Germinal center (tissue), 1 donor: ENCODE measurements at places on chromosomes 5 and 9.

DNA sequence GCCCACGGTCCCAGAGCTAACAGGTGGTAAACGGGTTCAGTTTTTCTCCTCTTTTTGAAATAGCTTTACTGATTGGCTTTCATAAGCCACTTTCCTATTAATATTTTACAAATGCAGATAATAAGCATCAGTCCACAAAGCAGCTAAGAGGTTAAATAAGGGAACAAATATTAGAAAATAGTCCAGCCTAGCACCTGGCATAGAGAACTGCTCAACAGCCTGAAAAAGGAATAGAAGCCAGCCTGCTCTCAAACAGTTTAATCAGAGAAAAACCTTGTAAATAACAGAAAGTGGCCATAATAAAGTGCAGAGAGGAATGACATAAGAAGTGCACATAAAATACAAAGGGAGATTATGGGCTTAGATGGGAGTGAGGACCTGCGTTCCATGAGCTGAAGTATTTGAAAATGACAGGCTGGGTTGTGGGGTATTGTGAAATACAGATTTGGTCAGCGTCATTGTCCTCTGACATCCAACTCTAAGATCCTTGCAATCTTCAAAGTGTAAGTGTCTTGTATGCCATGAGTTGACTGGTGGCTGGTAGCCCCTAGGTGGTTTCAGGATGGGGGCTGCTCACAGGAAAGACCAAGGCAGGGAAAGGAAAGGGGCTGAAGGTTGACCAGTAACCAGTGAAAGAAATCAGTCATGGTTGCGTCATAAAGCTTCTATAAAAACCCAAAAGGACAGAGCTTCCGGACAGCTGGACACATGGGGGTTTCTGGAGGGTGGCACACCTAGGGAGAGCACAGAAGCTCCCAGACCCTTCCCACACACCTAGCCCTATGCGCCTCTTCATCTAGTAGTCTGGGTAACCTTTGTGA, 32.4 kb downstream of the MYO10 start:
- no peak for DNase-seq

- no peak for DNase-seq
Observed at GRCh38 chr9:112038017-112038408, 137.1 kb downstream of the SUSD1 start.

DNA sequence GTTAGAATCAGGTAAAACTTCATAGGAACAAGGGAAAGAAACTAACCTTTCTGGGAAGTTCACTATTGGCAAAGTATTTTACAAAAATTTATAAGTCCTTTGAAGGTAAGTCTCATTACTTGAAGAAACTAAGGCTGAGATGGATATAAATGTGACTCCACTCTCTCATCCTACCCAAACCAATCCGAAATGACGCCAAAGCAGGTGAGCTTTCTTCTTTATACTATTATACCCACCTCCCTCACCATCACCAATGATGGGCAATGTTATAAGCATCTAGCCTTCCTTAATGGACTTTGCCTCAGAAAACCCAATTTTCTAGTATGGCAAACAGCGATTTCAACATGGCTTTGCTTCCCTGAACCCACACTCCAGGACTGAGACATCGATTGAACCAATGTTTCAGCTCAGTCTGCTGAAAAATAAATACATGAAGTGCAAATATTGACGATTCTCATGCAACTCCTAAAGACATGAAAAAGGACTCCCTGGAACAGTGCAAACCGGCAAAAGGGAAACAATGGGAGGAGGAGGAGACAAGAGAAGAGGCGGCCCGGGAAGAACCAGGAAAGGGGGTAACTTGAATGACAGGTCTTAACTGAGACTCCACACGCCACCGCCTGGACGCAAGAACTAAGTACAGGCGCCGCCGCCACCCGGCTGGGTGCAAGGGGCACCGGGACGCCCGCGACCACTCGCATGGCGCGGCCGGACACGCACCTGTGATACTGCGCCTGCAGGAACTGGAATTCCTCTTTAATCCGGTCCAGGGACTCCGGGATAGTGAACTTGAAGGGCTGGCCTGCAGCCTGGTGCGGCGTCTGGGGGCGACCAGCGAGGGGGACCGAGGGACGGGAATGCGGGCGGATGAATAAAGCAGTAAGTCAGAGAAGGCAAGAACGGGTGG, 2.5 kb downstream of the TLE1 start:
- peak; percentile 51 for DNase-seq

DNA sequence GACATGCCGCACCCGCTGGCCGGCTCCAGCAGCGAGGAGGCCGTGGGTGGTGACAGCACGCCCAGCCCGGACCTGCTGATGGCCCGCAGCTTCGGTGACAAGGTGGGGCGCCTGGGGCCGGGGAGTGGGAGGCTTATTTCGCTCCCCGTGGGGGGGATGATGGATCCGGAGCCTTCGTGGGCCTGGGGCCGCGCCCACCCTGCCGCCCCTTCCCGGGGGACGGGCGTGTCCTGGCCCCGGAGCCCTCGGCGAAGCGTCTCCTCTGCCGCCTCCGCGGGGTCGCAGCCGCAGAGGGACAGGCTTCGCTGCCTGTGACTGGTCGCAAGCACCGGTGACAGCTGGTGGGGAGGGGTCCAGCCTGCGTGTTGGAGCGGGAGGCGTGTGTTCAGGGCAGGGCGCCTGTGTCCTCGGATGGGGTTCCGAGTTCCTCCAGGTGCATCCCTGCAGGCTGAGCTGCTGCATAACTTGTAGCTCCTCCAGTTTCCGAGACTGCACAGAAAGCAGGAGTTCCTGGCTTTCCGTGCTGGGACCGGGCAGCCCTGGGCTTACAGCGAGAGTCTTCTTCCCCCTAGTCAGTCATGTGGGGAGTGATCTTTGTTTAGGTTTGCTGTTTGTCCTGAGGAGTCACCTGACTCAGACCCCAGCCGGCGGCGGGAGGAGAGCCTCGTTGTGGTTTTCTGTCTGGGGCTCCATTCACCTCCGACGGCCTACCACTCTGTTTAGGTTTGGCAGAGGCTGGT, 666 bp downstream of the SNX30 start:
- peak; percentile 79 for DNase-seq

- no peak for DNase-seq
Observed at GRCh38 chr5:38680094-38680825, 123.8 kb upstream of the LIFR start.

GRCh38 chr5:101664071-101664791, 631.9 kb downstream of the SLCO4C1 start:
- no peak for DNase-seq

GRCh38 chr5:163193886-163194285, 243.5 kb upstream of the CCNG1 start:
- no peak for DNase-seq

DNA sequence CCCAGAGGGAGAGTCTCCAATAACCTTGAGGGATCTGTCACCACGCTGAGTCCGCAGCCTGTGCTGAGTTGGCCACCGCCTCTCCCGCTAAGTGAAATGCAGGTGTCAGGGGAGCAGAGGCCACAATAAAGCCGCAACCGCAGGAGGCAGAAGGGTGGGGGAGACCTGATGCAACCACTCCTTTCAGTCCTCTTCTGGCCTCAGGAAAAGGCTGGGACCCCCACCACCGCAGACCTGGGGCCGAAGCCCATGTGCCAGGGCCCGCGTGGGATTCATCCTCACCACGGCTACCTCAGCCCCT, 576 bp downstream of the MAP1B start:
- DNase-seq = peak; percentile 9

DNA sequence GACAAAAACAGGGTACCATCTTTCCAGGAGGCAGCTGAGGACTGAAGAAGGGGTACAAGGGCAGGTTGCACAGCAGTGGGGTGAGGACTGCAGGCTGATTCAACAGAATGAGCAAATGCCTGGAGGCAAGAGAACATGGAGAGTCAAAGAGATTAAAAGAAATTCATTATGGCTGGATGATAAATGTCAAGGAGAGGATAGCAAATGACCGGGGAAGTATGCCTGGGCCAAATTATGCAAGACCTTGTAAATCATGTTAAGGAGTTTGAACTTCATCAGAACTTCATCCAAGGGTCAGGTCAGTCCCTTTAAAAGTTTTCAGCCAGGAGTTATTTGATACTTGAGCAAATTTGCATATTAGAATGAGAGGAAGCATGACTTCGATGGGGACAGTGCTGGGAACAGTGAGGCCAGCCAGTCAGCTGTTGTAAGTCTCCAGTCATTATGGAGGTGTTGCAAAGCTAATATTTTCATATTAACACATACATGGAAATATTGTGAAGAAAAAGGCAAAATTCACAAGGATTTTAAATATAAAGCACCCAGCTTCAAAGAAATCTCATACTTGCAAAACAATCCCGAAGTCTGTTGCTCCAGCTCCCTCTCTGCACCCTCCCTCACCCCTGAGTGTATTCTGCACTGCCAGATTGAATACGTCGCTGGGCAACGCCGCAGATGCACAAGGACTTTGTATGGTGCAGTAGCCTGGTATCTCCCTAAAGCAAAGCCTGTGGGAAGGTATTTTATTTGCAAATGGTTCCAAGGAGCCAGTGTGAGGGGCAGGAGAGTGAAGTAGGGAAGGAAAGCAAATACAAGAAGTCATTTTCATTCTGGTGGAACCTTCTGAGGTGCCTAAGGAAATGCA, 509.8 kb upstream of the TLE4 start:
- no peak for DNase-seq

GRCh38 chr5:2876183-2876582, 124.7 kb upstream of the IRX2 start:
- DNase-seq = no peak

- DNase-seq = no peak
Observed at GRCh38 chr5:143245929-143246561, 157.4 kb downstream of the NR3C1 start.

DNA sequence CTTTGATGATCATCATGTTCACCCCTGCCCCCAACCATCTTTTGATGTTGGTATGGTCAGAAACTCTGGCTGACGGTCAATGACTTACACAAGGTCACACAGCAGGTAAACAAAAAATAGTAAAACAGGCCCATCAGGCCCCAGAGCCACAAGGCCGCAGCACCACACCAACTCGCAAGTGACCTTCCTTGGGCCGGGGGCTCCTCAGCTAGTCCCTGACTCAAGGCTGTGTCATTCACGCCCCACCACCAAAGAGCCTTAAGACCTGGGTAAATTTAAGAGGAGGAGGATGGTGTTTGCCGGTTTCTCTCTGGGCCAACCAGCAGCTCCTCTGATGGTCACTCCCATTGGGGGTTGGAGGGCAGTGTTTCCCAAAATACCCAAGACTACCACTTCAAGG, 55.8 kb downstream of the PSMB7 start:
- no peak for DNase-seq

DNA sequence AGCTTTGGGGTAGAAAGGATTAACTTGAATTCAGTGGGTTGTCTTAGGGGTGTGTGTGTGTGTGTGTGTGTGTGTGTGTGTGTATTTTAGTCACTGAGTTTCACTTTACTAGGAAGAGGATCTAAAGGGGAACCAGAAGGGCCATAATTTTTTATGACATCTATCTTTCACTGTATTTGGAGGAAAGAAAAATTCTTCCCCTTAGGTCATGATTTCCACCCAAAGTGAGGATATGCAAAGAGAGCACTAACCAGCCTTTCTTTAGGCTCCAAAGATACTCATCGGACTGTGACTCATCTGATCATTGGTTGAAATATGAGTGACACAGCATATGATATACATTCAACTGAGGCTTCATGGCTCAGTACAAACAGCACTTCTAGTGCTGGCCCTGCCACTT, 75.2 kb upstream of the RASGRF2 start:
- DNase-seq = no peak

DNA sequence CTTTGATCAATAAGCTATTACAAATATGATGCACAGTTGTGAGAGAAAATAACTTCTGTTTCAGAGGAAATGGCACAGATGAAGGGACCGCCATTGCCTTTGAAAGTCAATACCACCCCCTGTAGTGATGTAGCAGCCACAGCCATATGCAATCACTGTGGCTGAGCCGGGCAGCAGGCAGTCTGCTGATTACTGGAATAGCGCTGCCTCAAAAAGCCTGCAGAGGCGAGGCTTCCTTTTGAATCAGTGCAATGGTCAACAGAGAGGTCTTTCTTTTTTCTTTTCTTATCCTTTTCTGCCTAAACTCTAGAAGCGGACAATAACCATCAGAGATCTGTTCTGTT, 265.1 kb upstream of the TAS2R1 start:
- no peak for DNase-seq

DNA sequence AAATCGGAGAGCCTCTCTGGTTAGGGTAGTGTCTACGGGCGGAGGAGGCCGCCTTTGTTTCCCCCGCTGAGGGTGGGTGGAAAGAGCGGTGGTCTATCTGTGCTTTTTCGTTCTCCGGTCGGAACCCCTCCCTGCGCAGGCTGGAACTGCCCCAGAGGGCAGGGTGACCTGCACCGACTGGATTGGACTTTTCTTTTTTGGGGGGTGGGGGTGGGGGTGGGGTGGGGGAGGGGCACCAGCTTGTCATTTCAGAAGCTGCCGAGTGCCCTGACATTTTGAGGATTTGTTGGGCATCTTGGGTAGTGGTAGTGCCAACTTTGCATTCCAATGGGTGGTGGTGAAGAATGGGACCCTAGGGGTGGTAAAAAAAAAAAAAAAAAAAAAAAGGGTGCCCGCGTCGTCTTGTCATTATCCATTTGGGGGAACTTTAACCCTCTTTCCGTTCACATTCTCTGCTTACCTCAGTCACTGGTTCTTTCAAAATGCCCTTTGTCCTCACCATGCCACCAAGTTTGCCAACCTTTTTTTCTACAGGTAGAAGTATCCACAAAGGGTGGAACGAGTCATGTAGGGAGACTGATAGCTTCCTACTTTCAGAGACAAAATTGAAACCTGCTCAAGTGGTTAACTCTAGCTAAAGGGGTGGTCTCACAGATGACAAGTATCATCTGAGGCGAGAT, 1.3 kb downstream of the UBE2R2 start:
- peak; percentile 12 for DNase-seq

DNA sequence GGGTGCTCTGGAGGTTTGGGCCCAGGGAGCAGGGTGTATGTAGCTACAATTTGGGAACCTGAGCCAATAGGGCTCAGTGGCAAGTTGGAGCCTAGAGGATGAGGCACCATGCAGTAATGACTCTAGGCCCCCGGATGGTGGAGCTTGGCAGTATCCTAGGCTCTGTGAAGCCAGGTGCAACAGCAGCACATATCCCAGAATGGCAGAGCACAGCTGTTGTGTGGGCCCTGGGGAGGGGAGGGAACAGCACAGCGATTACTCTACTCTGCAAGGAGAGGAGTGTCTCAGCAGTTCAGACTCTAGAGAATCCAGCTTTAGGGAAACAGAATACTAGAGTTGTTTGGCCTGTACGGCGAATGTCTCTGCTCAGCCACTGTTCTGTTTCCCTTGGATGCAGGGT, 56.1 kb downstream of the LRRTM2 start:
- DNase-seq = no peak

GRCh38 chr5:81027481-81028058, 67.4 kb downstream of the RASGRF2 start:
- no peak for DNase-seq

- DNase-seq = no peak
Observed at GRCh38 chr5:36985387-36985786, 108.8 kb downstream of the NIPBL start.

GRCh38 chr5:117803533-117803932, 1184.8 kb downstream of the DTWD2 start:
- no peak for DNase-seq

- DNase-seq = no peak
Observed at GRCh38 chr5:151896031-151896691, 28.5 kb downstream of the GLRA1 start.

DNA sequence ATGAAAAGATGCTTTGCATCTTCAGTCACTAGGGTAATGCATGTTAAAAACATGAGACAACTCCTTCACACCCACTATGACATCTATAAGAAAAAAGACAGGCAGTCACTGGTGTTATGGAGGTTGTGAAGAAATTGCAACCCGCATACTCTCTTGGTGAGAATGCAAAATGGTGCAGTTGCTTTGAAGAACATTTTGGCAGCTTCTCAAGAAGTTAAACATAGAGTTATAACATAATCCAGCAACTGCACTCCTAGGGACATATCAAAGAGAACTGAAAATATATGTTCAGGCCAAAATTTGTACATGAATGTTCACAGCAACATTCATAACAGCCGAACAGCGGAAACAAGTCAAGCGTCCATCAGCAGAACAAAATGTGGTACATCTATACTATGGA, 46.3 kb upstream of the TBC1D9B start:
- no peak for DNase-seq
